ENCODE measurements at places on chromosomes 13 and 19.

- DNase-seq: peak; percentile 18
Measured at GRCh38 chr13:36998624-36999041, 507 bp downstream of the ALG5 start.

DNA sequence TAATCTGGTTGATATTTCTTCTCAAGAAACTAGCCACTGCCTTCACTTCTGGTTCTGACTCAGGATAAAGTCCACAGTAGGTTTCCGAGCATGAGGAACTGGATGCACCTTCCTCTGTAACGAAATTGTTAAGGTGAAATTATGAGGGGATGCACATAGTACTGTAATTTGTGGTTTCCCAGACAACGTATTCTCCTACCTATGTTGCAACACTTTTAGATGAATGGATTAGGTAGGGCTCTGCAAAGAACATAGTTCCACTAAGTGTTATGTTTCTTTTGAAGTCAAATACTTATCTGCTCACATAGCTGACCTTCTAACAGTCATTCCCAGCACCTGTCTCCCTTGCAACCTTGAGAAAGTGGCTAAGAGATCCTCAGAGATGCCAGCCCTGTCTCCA lies 5.7 kb upstream of the ZC3H13 start:
- no peak for DNase-seq

GRCh38 chr19:55119053-55119452 lies 1.6 kb upstream of the PPP1R12C start:
- no peak for DNase-seq

DNA sequence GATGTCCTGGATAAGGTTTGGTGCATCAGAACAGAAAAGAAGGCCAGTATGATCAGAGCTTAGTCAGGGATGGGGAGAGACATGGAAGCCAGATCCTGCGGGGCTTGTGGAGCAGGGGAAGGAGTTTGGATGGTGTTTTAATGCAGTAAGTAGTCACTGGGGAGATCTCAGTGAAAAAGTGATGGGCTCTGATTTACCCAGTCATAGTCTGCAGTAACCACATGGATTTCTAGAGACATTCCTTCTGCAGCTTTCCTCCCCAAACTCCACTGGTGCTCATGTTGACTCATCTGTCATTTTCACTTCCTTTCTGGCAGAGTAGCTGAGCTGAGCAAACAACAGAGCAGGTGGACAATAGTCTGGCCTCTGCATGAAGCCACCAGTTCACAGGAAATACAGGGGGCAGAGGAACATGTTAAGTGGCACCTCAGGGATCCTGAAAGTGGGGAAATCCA lies 144.1 kb downstream of the DPF1 start:
- no peak for DNase-seq

DNA sequence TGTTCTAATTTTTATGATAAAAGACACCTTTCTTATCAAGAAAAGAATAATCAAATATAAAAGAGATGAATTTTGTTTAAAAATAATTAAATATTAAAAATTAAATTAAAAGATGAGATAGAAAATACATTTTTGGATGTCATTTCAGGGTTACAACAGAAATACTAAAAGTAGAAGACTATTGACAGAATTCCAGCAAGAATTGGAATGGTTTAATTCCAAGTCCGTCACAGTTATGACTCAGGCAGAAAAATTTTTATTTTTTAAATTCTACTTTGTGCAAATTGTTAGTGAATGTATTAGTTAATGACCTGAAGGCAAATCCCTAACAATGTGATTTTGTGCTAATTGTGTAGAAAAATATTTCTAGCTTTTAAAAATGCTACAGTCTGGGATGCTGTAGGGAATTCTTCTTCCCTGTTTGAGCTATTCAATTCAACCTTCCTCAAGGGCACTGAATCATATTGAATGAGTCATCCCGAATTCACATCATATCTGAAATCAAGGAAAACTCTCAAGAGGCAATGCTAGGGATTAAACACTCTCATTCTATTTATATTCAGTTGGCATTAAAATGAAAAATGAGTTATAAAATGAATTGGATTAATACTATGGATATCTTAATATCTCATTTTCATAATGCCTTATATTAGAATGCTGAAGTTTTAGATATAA lies 633.5 kb upstream of the ATXN8OS start:
- DNase-seq: no peak
